ENCODE measurements at places on chromosomes 4 and X.

- no peak for DNase-seq
Observed at GRCh38 chrX:155997436-155997835, at the start of gene IL9R. TSS of gene IL9R (plus strand) at chrX:155997696. CDS start at chrX:155997760, 64 bp downstream.

DNA sequence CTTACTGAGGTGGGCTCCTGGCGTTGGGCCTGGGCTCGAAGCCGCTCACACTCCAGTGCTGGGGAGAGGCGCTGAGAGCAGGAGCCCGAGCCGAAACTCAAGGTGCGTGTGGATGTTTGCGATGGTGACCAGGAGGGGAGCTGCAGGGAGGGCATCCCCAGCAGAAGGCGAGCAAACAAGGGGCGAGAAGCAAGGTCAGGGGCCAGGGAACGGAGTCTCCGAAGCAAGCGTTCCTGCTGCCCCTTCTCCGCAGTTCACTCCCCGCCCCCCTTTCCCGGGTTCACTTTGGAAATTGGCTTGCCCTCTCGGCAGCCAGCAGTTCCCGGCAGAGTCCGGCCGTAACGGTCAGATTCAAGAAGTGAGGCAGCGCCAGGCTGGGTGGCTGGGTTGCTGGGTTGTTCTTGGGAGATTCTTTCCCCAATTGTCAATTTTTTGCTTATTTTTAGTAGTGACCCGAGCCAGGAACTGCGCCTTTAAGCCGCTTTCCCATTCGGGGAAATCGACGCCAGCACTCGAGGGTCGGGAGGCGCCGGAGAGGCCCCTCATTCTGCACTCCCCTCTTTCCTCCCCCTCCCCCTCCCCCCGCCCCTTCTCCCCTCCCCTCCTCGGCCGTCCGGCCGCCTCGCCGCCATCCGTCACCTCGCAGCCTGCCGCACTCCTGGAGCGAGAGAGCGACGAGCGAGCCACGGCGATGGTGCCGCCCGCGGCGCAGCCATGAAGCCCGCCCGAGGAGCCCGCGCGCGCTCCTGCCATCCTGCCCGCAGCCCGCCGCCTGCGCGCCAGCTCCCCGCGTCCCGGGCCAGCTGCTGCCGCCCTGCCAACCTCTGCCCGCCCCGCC lies at the start of gene FRMPD3:
TSS of gene FRMPD3 (plus strand) at position 655 of the 838 bp plus-strand sequence. CDS start 76,937 bp downstream, outside the sequence.
- no peak for DNase-seq

DNA sequence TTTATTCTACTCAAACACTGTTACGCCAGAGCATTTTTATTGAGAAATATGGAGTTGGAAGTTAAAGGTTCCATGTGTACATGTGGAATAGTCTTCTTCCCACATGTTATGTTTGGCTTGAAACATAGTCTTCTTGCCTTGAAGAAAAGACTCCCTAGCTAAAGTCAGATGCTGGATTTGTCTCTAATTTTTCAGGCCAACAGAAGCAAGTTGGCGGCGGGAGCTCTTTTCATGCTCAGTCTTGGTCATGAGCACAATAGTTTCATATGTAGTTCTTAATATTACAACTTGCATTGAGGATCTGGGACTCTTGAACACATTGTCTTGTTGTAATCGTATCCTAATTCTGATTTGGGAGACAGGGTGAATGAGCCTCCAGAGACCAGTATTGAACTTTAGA lies 19.4 kb downstream of the SEPTIN11 start:
- no peak for DNase-seq

GRCh38 chrX:42739741-42740140 lies 38.2 kb downstream of the PPP1R2C start:
- no peak for DNase-seq

DNA sequence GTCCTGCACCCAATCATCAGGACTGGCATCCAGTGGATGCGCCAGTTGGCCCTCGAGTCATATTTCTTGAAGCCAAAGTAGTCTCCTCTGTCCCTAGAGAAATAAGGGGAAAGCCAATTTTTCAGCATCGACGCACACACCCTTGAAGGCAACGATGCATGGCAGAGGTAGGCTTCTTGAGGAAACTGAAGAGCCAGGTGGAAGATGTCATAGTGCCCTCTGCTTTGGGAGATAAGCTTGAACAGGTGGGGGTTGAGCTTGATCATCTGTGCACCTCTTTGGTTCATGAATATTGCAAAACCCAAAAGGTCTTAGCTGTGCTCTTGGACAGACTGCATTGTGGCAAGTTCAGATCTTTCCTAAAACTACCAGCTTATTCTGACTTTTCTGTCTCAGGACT lies 34.6 kb upstream of the WDR1 start:
- DNase-seq: no peak

- no peak for DNase-seq
Observed at GRCh38 chr4:72323227-72323626, 245.8 kb downstream of the ADAMTS3 start.

DNA sequence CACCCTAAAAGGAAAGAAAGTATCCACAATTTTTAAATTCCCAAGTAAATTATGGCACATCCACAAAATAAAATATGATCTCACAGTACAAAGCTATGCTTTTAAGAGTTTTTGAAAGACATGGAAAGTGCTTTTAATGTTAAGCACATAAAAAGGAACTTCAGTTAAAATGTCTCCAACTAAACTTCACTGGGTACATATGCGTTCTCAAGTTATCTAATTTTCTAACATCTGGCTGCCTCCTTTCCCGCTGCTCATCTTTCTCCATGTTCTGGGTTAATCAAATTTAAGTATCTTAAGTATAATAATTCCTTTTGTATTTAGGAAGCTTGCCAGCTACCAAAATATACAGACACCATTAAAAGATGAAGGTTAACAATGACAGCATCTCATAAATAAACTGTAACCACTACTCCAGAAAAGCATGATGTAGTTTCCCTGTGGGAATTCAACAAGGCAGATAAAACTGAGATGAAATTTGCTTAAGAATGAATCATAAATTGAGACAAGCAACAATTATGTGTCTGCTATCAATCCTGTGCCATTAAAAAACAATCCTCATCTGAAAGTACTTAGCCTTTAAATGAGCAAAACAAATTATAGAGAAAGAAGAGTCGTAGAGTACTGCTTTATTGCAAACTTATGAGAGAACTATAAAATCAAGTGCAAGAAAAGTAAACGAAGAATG lies 25.1 kb downstream of the PRSS12 start:
- DNase-seq: no peak

DNA sequence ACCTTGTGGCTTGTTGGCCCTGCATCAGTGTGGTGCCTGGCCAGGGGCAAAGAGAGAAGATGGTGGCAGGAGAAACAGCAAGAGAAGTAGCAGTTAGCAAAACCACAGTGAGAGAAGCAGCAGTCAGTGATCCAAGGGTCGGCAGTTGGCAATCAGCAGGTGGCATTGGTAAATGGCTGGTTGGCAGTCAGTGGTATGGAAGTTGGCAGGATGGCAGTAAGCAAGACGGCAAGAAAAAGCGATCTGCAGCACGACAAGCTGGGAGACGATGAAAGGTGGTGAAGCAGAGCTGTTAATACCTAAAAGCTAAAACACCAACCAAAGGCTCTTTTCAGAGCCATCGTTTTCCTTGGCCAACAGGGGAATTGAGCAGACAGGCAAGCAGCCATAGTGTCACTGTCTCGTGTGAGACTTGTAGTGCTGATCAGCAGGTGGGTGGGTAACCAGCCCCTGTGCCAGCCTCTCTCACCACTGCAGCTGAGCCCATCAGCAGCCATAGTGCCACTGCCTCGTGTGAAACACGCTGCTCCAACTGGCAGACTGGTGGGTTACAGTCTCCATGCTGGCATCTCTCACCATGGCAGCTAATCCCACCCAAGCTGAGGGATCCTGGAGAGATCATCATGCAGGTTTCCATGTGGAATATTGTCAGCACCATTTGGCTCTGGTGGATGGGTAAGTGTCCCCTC lies 2078.4 kb downstream of the PCDH7 start:
- DNase-seq: no peak

- DNase-seq: no peak
Observed at GRCh38 chrX:55640854-55641253, 17.7 kb downstream of the FOXR2 start.

DNA sequence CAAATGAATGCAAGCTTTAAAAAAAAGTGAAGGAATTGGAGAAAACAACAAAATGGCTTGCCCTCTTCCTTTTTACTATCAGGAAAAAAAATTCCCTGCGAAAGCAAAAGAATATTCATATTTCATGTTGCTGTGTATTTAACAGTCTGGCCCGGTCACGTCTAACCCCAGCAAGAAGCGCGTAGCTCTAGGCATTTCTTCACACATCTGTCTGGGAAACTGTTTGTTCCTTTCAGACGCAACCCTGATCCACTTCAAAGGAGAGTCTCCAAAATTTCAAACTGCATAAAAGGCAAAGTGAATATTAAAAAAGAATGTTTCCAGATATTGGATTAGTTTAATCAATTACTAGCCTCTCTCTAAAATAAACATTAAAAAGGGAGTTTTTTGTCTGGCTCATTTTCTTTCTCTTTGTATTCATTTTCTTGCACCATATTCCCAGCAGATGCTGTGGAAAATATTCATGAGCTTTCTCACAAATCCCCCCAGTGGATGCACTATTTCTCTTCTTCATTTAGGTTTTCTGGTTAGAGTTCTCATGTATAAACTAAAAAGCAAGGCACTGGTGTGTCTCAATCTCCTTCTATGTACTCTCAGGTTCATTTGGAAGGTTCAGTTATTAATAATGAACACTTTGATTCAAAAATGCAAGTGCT lies 145.3 kb downstream of the MID1 start:
- DNase-seq: no peak

DNA sequence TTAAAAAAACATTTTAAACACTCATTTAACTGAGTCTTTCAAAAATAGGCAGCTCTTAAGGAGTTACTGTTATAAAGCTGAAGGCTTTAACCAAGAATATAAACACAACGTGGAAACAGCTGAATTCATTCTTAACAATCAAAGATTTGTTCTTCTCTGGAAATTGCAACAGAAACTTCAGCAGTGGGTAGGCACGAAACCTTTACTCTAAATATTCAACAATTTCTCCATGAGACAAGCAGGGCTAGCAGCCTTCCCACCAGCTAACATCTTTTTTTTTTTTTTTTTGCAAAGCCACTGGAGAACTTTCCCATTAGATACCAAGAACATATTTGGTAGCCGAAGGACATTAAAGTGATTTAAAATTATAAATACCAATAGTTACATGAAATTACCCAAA lies 78.2 kb upstream of the PRSS48 start:
- no peak for DNase-seq

- no peak for DNase-seq
Observed at GRCh38 chr4:616911-617643, 8.3 kb upstream of the PDE6B start.

DNA sequence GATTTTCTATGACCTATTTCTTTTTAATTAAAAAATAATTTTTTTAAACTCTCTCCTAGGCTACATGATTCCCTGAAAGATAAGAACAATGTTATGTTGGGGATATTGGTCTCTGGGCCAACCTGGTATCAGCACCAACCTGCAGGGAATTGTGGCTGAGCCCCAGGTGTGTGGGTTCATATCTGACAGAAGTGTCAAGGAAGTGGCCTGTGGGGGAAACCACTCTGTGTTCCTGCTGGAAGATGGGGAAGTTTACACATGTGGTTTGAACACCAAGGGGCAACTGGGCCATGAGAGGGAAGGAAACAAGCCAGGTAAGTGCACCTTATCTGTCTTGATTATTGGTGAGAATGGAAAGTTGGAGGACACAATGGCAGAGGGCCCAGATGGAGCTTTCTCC lies 13.5 kb downstream of the HERC3 start:
- no peak for DNase-seq

- DNase-seq: peak; percentile 11
Observed at GRCh38 chr4:2938906-2939305, 24.3 kb downstream of the NOP14 start.

DNA sequence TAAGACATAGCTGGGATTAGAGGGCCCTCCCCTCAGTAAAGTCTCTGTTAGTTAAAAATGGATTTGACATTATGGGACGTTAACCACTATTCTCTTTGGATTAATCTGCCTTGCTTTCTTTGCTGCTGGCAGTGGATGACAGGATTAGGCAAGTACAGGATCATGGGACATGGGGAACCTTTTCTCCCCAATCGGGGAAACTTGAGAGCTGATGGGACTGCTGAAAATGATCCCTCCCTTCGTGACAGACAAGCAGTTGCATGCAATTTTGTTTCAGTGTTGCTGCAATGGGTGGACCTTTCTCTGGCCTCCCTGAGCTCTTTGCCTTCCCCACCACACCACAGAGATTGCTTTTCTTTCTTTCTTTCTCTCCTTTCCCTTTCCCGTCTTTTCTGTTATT lies 120.2 kb upstream of the BANK1 start:
- no peak for DNase-seq

DNA sequence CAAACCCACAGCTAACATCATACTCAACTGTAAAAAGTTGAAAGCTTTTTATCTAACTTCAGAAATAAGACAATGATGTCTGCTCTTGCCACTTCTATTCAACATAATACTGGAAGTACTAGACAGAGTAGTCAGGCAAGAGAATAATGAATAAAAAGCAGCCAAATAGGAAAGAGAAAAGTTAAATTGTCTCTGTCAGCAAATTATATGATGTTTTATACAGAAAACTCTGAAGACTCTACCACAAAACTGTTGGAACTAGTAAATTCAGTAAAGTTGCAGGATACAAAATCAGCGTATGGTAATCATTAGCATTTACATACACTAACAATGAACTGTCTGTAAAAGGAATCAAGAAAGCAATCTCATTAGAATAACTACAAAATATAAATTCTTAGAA lies 752.9 kb upstream of the CT83 start:
- DNase-seq: no peak

GRCh38 chr4:52718123-52718522 lies 33.1 kb downstream of the ERVMER34-1 start:
- DNase-seq: no peak

GRCh38 chr4:165631208-165631894 lies 241.7 kb upstream of the TLL1 start:
- DNase-seq: no peak

DNA sequence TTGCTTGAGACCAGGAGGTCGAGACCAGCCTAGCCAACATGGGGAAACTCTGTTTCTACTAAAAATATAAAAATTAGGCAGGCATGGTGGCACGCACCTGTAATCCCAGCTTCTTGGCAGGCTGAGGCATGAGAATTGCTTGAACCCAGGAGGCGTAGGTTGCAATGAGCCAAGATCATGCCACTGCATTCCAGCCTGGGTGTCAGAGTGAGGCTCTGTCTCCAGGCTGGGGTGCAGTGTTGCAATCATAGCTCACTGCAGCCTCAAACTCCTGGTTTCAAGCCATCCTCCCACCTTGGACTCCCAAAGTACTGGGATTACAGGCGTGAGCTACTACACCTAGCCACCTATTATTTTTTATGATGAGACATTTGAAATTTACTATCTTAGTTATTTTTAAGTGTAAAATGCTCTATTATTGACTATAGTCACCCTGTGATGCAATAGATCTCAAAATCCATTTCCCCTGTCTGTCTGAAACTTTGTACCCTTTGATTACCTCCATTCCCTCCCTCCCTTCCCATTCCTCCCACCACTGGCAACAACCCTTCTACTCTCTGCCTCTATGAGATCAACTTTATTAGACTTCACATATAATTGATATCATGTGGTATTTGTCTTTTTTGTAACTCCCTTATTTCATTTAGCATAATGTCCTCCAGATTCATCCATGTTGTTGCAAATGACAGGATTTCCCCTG lies 23.4 kb downstream of the HMGB3 start:
- DNase-seq: no peak

DNA sequence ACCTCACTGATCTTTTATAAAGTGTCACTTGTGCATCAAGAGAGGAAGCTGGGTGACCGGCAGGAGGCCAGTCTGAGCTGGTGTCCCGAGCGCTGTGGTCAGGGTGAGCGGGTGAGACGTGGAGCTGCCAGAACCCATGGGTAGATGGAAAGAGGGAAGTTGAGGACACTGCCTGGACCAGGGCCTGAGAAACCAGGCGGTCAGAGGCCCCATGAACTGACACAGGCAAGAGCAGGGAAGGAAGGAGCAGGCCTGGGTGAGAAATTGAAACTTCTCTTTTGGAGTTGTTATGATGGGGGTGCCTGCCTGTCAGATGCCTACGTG lies 192.6 kb downstream of the AFAP1 start:
- DNase-seq: no peak

Data from naive thymus-derived CD8-positive, alpha-beta T cell (primary cell).